ENCODE measurements at places on chromosomes 3 and 15.
A peak's percentile ranks its signal among the peaks of the same experiment; 100 is the strongest.

- no peak for DNase-seq
These were observed 58.4 kb upstream of the DCUN1D1 start for GRCh38 chr3:183038757-183039156.

GRCh38 chr3:171480526-171480925, 20.3 kb upstream of the TNIK start:
- DNase-seq, result no peak

DNA sequence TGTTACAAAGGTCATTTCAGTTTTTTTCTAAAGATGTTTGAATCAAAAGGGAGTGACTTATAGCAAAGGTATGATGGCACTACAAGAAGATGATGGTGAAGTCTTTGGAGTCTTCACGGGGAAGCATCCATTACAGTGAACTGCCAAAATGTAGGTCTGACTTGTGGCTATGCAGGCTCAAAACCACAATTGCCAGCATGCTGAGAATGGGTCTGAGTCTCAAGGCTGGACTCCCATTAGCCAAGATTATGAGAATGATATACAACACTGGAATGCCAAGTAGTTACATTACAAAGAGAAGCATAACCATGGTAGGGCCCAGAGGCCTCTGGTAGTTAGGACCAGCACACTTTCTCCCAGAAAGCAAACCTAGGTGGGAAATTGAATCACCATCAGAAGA, 194.2 kb downstream of the MTHFS start:
- no peak for DNase-seq

GRCh38 chr15:98611808-98612207, 36.5 kb upstream of the IGF1R start:
- peak; percentile 13 for DNase-seq

DNA sequence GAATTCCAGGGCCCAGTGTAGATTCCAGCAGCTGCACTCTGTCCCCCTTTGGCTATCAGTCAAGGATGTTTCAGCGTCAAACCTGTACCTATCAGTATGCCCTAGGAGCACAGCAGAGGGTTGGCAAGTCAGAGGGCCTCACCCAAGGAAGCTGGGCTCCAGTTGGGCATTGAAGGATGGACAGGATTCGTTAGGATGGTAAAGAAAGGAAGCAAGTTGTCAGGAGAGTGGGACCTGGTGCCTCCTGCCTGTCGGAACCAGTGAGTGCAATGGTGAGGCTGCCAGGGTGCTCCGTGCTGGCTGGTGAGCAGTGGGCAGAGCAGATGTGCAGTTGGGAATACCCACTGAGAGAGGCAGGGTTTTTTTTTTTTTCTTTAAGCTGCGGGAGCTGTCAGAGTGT, 157.2 kb downstream of the CHDH start:
- DNase-seq, result no peak

DNA sequence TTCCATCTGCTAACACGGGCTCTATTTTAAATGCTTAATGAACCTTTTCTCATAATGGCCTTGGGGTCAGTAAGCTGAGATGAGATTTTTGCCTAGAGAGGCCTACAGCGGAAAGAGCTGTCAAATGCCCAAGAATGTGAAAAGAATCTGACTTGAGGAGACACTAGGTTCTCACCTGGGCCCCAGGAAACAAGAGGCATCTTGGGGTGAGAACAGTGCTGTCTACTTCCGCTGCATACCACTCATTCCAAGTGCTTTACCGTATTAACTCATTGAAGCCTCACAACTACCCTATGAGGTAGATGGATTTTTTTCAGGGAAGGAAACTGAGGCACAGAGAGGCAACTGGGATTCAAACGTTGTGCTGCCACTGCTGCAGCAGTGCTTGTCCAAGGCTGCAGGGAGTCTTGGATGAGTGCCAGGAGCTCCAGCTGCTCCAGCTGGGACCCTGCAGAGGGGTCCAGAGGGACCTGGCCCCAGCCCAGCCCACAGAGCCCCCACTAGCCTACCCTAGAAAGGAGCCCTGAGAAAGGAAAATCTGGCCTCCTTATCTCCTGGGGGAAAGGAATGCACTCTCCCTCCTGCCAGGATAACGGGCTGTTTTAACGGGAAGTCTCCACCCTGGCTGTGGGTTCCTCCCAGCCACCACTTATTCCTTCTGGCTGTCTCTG, 68.4 kb downstream of the SLC12A8 start:
- no peak for DNase-seq

- no peak for DNase-seq
These were observed 111.4 kb upstream of the TOPAZ1 start for GRCh38 chr3:44130249-44130648.

- DNase-seq, result no peak
These were observed 161.9 kb upstream of the TNIK start for GRCh38 chr3:171622126-171622525.

DNA sequence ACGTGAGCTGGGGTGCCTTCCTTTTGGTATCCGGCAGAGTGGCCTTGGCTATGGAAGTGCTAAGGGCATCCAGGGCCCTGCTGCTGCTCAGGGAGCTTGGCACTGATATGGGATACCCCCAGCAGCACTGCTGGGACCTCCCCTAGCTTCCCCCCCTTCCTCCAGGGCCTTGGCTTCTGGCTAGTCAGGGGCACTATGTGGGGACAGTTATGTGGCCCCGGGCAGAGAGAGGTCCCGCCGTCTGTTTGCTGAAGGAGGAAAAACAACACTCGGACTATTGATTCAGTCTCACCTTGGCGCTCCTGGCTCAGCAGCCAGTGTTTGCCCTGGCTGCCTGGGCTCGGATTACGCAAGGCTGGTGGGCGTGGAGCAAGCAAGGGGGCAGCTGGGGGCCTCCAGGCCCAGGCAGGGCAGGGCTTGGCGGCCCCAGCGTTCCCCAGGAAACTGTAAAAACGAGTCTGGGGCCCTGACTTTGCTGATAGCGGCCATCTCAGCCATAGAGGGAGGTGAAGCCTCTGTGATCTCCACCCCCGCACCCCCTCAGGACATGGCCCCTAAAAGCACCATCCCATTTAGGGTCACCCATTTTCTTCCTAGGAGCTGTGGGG, 5.7 kb downstream of the FURIN start:
- DNase-seq, result peak; percentile 37

DNA sequence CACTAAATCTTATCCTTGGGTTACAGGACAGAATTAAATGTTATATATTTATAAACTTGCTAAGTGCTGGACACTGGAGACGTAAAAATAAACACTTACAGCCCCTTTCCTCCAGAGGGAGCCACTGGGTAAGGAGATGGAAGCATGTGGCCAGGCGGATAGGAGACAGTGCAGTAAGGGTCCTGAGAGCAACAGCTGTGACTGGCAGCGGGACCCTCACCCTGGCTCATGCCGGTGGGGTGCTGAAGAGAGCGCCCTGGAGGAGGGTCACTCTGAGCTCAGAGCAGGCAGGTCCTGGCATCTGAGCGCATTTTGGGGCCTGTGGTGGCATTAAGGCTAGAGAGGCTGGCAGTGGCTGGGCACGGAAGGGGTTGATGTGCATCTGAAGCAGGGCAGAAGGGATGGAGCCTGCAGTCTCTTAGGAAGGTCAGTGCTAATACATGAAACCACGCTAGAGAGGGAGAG, 16.0 kb downstream of the SEC61A1 start:
- peak; percentile 1 for DNase-seq

DNA sequence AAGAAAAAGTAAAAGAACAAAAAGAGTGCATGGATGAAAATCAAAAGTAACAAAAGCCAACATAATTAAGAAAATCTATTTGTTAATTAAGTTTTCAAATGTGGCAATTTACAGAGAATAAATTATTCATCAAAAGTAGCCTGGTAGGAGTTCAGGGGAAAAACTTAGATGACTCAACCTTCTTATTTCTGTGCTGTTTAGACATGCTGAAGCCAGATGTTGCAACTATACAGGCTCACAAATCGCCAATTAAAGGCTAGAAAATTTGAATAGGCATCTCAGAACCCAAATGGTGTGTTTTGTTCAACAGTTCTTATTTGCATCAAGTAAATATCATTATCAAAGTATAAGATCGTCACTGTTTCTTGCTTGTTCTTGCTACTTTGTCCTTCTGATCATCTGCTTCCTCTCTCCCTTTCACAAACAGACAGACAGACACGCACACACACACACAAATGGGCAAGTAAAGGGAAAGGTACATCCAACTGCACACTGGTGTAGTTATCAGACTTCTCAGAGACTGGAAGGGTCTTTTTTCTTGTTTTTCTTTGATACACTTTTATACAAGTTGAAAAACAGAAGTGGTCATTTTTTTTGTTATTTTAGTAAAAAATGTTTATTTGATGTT, 572.2 kb downstream of the MECOM start:
- DNase-seq, result no peak

GRCh38 chr15:86700864-86701610, 621.4 kb downstream of the AGBL1 start:
- DNase-seq, result no peak

- no peak for DNase-seq
These were observed 58.2 kb downstream of the HEG1 start for GRCh38 chr3:124997303-124998246.

DNA sequence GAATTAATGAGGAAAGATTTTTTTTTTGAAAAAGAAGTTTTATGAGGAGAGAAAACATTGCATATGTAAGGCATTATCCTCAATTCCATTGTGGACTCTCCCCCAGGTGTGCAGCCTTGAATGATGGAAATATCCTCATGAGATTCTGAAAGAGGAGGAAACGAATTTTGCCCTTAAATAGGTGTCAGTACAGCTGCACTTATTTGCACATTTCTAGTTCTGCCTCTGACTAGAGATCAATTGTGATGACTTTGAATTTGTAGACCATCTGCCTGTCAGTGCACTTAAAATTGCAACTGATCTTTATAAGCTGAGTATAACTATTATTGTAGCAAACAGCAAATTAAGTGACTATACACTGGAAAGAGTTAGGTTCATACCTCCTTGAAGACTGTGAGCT, 141.8 kb downstream of the UBE2E2 start:
- DNase-seq, result no peak

DNA sequence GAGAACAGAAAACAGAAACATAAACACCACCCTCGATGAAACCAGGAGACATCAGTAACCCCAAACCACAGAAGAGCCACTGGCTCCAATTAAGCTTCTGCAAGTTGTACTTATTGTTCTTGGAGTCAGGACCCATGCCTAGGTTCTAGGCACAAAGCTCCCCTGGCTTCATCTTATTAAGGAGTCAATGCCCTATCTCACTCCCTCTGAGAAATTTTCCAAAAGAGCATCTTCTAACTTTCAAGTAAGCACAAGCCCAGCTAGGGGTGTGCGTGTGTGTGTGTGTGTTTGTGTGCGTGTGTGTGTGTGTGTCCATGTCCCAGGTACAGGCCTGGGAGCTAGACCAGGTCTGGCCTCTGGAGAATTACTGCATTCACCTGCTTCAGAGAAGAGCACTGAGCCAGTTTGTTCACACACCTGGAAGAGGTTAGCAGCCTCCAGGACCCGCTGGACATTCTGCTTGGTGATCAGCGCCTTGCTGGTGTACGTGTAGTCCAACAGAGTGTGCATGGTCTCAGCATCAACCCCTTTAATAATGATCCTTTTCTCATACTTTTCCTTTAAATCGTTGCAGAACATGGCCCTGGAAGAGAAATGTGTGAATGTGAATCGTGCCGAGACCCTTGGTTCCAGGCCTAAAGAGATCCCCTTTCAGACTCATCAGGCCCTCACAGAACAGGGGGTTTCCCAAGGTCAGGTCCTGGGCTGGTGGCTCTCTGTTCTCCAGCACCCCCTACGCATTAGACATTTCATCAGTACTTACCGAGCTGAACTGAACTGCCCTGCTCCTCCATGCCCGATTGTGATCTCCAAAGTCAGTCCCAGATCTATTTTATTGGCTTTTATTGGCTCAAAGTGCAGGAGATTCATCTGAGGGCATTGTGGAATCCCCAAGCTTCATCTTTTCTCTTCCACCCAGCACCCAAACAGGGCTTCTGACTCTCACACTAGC, 27.8 kb downstream of the KLHL6 start:
- no peak for DNase-seq

GRCh38 chr3:41592753-41593510, 369.0 kb downstream of the ULK4 start:
- no peak for DNase-seq

DNA sequence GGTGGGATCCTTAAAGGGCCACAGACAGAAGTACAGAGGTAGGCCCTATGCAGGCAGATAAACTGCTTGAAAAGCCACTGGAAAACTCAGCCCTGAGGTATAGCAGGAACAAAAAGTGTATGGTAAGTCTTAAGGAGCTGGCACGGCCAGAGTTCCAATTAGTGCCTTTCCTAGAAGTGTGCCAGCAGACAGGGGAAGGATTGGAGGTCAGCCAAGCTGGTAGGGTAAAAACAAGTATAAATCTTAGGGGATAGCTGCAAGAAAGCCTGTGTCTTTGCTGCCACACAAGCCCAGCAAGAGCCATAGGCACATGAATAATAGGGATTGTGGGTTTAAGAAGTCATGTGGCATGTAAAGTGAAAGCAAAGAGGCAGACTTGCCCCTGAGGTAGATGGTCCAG, 582.5 kb downstream of the PLOD2 start:
- no peak for DNase-seq

GRCh38 chr3:133136114-133137041, 98.2 kb downstream of the TMEM108 start:
- peak; percentile 79 for DNase-seq

GRCh38 chr3:83457551-83457950, 1501.2 kb upstream of the CADM2 start:
- DNase-seq, result no peak

DNA sequence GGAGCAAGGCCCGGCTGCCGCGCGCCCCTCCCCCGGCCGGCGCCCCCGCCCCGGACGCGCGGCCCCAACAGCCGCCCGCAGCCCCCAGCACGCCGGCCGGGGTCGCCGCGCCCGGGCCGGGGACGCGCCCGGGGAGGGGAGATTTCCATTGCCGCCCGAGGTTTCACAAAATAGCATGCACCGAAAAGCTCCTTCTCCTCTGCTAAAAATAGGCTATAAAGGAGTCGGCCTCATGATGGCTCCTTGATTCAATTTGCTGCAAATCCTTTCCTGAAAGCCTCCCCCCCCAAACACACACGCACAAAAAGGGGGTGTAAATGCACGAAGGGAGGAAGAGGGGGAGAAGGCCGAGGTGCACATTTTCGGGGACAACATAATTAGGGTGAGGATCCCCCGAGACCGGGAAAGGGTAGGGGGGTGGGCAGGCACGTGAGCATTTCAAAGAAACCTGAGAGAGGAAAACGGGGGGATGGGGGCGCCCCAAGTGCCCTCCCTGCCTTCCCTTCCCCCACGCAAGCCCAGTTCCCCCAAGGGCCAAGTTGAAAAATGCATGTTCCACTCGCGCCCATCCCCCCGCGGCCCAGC, 734 bp downstream of the TBL1XR1 start:
- DNase-seq, result peak; percentile 38

- DNase-seq, result no peak
These were observed 1013.6 kb downstream of the ROBO1 start for GRCh38 chr3:78754066-78754743.

- no peak for DNase-seq
These were observed 1.4 kb downstream of the SEC61A1 start for GRCh38 chr3:128053614-128054013.

GRCh38 chr15:89002281-89002761, 85.9 kb upstream of the ABHD2 start:
- DNase-seq, result no peak

DNA sequence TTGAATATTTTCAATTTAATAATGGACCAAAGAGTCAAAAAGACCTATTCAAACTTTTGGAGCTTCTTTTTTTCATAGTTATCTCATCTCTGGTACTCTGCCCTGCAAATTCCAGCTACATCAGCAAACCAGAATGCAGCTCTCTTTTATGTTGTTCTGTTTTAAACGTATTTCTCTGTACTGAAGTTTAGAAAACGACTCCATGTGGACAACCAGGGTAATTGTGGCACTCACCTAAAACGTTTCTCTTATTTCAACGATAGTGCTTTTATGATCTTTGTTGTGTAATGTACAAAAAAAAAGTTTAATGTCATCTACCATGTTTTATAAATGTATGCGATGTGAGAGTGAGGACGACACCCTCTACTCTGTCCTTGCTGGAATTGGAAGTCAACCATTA, 1472.3 kb upstream of the GBE1 start:
- DNase-seq, result no peak

GRCh38 chr3:99439892-99440291, 198.5 kb upstream of the COL8A1 start:
- no peak for DNase-seq
